ENCODE measurements at places on chromosomes 16 and 17.

DNA sequence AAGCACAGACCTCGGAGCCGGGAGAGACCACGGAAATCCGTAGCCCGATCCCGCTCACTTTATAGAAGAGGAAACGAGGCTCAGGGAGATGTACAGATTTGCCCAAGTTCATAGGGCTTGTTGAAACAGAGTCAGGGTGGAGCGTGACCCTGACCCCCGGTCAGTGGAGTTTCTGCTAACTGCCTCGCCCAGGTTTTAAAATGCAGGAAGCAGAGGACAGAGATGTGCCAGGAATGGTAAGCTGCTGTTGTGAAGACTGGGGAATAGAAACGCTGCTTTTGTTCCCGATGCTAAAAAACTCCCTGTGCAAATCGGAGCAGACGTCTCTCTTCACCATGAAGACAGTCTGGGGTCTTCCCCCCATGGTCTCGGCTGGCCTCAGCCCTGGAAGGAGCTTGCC lies 403.0 kb downstream of the SEC14L1 start:
- DNase-seq: no peak

DNA sequence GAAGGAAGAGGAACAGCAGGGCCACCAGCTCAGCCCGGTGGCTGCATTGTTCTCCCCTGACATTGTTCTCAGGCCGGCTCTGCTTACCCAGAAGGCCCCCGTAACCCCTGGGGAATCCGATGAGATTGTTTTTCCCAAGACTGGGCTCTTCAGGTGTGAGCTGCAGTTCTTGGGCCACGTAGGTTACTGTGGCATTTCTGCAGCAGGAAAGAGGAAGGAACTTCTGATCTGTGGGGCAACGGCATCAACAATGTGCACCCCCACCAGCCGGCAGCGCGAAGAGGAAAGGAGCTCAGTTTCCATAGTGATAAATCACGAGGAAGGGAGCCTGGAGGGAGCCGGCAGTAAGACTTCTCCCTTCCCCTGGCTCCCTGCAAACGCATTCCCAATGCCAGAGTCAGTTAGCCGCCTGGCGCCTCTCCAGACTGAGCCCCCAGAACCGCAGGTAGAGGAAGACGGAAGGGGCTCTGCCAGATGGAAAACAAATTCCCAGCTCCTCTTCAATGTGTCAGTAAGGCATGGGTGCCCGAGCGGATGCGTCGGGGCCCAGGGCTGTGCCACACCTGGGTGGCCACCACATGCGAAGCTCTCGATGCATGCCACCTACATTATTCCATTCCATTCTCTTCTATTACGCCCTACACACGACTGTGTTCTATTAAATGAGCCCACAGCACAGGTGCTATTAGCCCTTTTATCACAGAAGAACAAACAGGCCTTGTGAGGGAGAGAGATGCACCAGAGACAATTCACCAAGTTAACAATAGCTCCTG lies 21.5 kb upstream of the PECAM1 start:
- no peak for DNase-seq

GRCh38 chr17:4003501-4004421 lies 39.5 kb upstream of the ATP2A3 start:
- DNase-seq: no peak

DNA sequence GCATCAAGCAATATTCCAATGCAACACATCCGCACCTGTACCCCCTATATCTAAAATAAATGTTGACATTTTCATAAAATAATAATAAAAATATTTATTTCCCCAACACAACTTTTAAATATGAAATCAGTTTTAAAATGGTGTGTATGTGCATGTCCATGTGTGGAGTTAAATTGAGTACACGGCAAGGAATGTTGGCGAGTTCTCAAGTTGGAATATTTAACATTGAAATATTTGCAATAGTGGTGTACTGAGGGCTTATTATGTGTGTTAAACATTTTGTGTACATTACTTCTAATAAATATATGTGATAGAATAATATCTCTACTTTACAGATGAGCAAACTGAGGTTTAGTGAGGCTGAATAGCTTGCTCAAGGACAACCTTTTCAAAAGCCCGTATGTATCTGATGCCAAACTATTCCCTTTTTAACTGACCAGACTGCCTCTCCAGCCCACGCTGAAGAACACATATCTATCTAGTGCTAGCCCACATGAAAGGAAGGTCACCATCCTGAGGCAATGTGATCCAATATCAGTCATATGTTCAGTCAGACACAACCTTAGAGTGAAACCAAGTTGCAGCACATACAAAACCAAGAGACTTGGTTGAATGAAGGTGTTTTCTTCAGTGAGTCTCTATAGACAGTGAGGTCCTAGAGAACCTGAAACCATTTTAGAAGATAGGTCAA lies 192.2 kb upstream of the CDH11 start:
- no peak for DNase-seq

- no peak for DNase-seq
Observed at GRCh38 chr17:51245535-51245934, 14.3 kb downstream of the MBTD1 start.

- no peak for DNase-seq
Observed at GRCh38 chr16:10950393-10950792, 6.0 kb downstream of the CLEC16A start.

GRCh38 chr17:38705803-38706504 lies 881 bp downstream of the MLLT6 start:
- DNase-seq: peak; percentile 31

DNA sequence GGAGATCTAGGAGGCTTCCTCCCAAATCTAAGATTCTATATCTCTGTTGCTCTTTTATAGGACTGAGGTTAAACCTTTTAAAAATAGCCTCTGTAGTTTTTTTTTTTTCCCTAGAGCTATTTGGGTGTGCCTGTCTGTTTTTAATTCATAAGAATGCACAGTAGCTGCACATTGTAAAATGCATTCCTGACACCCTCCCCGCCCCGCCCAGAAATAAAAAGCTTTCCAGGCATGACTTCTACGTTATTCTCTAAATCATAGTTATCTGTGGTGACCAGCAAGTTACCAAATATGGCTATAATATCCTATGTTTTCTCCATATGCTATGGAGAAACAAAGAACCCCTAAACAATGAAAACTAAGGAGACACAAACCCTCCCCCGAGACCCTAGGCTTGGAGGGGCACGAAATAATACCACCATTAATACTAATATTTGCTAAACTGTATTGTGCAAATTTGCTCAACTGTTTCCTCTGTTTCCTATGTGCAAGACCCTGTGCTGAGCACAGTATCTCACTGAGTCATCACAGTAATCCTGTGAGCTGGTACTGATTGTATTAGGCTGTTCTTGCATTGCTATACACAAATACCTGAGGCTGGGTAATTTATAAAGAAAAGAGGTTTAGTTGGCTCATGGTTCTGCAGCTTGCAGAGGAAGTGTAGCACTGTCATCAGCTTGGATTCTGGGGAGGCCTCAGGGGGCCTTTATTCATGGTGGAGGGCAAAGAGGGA lies 388.3 kb downstream of the CA10 start:
- DNase-seq: no peak

DNA sequence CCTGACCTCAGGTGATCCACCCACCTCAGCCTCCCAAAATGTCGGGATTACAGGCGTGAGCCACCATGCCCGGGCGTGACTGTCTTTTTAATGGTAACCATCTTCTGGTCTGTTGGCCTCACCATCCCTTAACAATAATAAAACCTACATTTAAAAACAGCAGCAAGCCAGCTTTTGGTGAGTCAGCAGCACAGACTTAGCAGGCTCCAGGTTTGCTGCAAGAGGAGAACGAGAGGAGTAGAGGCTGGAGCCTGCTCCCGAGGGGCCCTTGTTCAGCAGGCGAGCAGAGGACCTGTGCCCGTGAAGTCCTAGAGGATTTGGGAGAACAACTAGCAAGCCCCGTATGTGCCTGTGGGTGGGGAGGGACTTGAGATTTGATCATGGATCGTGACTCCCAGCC lies 35.7 kb downstream of the MYH13 start:
- no peak for DNase-seq

GRCh38 chr17:15261258-15261801 lies 3.8 kb downstream of the PMP22 start:
- DNase-seq: no peak

DNA sequence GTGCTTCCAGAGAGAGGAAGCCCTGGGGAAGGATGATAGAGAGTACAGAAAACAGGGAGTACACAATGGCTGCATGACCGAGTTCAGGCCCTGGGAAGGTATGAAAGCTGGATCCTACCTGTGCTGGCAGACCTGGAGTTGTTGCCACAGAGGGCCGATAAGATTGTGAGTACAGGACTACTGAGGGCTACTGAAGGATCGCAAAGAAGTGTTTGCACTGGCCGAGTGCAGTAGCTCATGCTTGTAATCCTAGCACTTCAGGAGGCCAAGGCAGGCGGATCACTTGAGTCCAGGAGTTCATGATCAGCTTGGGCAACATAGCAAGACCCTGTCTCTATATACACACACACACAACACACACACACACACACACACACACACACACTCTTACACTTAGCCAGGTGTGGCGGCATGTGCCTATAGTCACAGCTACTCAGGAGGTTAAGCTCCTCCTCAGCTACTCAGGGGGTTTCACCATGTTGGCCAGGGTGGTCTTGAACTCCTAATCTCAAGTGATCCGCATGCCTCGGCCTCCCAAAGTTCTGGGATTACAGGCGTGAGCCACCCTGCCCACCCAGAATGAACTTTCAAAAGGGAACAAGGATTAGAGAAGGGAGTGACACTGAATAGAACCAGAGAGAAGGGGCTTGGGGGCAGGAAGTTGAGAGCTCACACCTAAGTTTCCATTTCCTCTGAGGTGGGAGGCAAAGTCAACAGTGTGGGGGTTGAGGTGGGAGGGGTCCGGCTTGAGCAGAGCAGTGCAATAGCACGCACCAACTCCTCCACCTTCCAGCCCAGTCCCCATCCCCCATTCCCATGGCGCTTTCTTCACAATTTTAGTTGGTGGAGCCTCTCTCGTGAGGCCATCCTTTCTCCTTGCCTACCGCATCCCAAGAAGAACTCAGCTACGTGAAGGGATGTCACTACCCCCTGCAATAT lies 7.5 kb downstream of the SCIMP start:
- no peak for DNase-seq

DNA sequence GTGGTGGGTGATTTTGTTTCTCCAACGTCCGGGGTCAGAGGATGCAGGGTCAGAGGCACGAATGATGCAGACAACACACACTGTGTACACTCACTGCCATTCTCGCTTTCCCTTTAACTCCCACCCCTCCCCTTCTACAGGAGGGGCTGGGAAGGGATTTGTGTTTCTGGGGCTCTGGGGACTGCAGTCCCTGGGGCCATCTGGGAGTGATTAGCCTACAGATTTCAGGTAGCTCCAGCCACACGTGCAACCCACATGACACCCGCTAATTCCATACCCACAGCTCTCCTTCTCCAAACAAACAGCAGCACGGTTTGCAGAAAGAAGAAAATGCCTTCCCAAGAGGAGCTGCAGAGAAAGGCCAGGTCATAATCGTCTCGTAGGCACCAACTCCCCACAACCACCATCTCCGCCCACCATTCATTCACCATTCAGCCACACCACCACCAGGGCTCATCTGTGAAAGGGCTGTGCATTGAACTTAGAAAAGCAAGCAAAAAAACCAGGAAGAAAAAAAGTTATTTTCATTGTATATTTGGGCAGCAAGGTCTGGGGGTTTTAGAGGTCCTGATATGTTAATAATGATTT lies 9.4 kb upstream of the SOX9 start:
- no peak for DNase-seq

DNA sequence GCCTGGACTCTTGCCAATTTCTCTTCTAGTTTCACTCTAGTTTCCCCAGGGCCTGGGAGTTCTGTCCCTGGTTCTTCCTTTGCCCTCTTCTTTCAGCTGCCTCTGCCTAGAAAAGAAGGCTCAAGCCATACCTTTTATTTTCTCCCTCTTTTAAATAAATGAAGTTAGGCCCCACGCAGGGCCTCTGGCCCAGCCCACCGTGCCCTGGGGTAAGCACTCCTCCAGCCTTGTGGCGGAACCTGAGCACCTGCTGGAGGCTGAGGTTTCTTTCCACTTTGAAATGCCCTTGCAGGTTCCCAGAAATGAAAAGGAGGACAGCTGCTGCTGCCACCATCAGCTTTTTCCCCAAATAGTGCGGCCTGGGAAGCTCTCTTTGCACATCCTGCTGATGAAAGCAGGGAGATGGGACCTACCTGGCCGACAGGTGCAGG lies 139.4 kb downstream of the CCDC182 start:
- peak; percentile 57 for DNase-seq
